ENCODE measurements at places on chromosomes 6 and 20. TPM values are rescaled to one million over a fixed set of nuclear protein-coding genes. Genes with fewer than 3 reads are reported as not detected.

Gene ARFRP1
- 51.6 TPM for total RNA-seq

- H3K4me1 ChIP-seq: peaks cover 12% of the 10 kb centered on the region
- no peak overlapping the region for H3K27ac ChIP-seq
Measured at GRCh38 chr6:107646176-107646575, 156.3 kb downstream of the SOBP start.

DNA sequence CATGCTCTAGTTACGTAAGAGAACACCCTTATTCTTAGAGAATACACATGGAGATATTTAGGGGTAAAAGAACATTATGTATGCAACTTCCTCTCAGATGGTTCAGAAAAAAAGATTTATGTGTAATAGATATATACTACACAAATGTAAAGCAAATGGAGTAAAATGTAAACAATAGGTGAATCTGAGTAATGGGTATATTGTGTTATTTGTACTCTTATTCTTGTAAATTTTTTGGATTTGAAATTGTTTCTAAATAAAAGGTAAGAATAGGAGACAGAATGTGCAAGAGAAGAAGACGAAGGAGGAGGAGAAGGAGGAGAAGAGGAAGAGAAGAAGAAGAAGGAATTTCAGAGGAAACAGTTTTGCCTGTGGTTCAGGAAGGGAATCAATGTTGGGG is 22.5 kb upstream of the LCA5 start:
- no peak for DNase-seq
- H3K36me3 ChIP-seq: no peaks in the 10 kb centered on the region
- no peaks in the 10 kb centered on the region for H3K4me1 ChIP-seq
- no peaks in the 10 kb centered on the region for H3K27me3 ChIP-seq
- no peak overlapping the region for H3K27ac ChIP-seq

- H3K27me3 ChIP-seq: no peaks in the 10 kb centered on the region
- peaks cover 6% of the 10 kb centered on the region for H3K4me1 ChIP-seq
- no peak for DNase-seq
- no peak overlapping the region for H3K27ac ChIP-seq
- H3K36me3 ChIP-seq: no peaks in the 10 kb centered on the region
Measured at GRCh38 chr6:85392379-85392778, 57.5 kb upstream of the NT5E start.

GRCh38 chr6:28603891-28604290 is 78.2 kb downstream of the GPX5 start:
- H3K27me3 ChIP-seq: no peaks in the 10 kb centered on the region
- no peak overlapping the region for H3K27ac ChIP-seq
- no peak overlapping the region for H3K4me3 ChIP-seq
- DNase-seq: no peak
- no peaks in the 10 kb centered on the region for H3K36me3 ChIP-seq
- H3K4me1 ChIP-seq: no peaks in the 10 kb centered on the region

Gene EPPIN
- not detected for total RNA-seq

Gene MAPK13
- 8.2 TPM for total RNA-seq

- H3K36me3 ChIP-seq: no peaks in the 10 kb centered on the region
- no peak overlapping the region for H3K4me3 ChIP-seq
- H3K27ac ChIP-seq: no peak overlapping the region
- H3K4me1 ChIP-seq: no peaks in the 10 kb centered on the region
- no peak for DNase-seq
Measured at GRCh38 chr6:56913285-56914074, 41.4 kb upstream of the BEND6 start.

Gene LHFPL5
- not detected for total RNA-seq

Gene CDSN
- not detected for total RNA-seq

Gene MUCL3
- not detected for total RNA-seq

DNA sequence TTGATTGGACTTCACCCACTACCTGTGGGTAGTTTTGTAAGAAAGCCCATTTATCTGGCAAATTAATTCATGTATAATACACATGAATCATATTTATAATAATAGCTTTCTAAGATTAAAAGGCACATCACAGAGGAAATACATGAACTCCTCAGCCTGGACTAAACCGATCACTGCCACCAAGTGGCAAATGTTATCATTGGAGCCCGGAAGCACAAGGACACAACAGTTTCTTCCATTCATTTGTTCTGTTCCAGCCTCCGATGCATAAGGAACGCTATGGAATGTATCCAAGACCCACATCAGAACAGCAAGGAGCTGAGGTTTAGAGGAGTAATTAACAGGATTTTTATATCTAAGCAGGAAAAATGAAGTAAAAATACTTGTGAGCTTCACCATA is 13.9 kb upstream of the IPCEF1 start:
- DNase-seq: peak; percentile 59
- H3K4me3 ChIP-seq: no peak overlapping the region
- no peak overlapping the region for H3K27ac ChIP-seq

Gene CUTA
- 133 TPM for total RNA-seq

- H3K4me1 ChIP-seq: peaks cover 10% of the 10 kb centered on the region
- H3K27me3 ChIP-seq: no peaks in the 10 kb centered on the region
- peak overlapping the region; percentile 38 for H3K27ac ChIP-seq
- H3K4me3 ChIP-seq: peak overlapping the region; percentile 66
Measured at GRCh38 chr6:138162111-138162954, 594 bp downstream of the ARFGEF3 start.

DNA sequence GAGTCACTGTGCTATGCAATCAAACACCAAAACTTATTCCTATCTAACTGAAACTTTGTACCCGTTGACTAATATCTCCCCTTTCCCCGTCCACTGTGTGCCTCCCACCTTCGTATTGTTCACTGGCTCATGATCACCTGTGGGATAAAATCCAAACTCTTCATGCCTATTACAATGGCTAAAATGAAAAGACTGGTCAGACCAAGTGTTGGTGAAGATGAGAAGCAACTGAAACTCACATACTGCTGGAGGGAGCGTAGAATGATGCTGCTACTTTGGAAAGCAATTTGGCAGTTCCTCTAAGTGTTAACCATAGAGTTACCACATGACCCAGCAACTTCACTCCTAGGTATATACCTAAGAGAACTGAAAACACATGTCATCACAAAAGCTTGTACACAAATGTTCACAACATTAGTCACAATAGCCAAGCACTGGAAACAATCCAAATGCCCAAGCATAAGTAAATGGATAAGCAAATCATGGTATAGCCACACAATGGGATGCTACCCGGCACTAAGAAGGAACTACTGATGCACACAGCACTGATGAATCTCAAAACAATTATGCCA is 13.1 kb downstream of the RPS10 start:
- peaks cover 12% of the 10 kb centered on the region for H3K36me3 ChIP-seq
- no peak for DNase-seq
- H3K27ac ChIP-seq: no peak overlapping the region
- no peak overlapping the region for H3K4me3 ChIP-seq

Gene HLA-DRB1
- total RNA-seq: not detected

GRCh38 chr6:110270165-110270564 is 88.0 kb downstream of the METTL24 start:
- no peaks in the 10 kb centered on the region for H3K36me3 ChIP-seq
- no peak for DNase-seq
- no peak overlapping the region for H3K27ac ChIP-seq
- no peak overlapping the region for H3K4me3 ChIP-seq

DNA sequence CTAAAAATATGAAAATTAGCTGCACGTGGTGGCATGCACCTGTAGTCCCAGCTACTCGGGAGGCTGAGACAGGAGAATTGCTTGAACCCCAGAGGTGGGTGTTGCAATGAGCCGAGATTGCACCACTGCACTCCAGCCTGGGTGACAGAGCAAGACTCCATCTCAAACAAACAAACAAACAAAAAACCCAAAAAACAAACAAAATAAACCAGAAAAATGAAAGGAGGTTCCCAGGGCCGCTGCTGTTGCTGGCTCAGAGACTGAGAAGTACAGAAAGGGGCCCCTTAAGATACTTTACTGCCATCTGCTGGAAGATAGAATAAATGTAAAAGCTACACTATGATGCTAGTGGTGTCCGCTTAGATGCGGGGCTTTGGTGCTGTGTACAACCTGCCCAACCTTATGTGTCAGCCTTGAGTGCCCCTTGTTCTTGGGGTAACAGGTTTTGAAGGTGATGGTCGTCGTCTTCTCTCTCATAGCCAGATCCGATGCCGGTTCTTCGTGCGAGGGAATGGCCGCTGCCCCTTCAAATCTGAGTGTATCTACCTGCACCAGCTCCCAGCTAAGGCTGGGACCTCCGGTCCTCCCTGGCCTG is 2.8 kb upstream of the FANCE start:
- no peak overlapping the region for H3K4me3 ChIP-seq
- H3K27ac ChIP-seq: no peak overlapping the region
- peaks cover 2% of the 10 kb centered on the region for H3K27me3 ChIP-seq
- peak; percentile 62 for DNase-seq
- no peaks in the 10 kb centered on the region for H3K36me3 ChIP-seq

Gene ESF1
- 15.2 TPM for total RNA-seq

Gene TCP11
- total RNA-seq: not detected

DNA sequence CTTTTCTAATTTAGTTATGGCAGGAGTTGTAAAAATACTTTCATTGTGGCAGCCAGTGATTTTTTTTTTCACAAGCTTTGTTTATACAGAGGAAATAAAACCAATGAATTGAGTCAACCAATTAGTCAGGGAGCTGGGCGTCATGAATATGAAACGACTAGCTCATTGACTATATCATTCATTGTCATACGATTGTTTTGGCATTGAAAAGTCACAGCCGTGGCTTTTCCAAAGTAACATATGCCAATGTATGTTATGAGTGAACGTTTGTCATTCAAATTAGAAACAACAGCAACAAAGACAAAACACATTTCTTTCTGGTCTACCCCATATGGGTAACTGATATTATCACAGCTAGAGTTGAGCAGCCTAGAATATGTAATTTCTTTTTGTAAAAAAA is 810.6 kb downstream of the EPHA7 start:
- no peak overlapping the region for H3K4me3 ChIP-seq
- H3K36me3 ChIP-seq: no peaks in the 10 kb centered on the region
- no peaks in the 10 kb centered on the region for H3K4me1 ChIP-seq
- no peak for DNase-seq
- no peaks in the 10 kb centered on the region for H3K27me3 ChIP-seq
- no peak overlapping the region for H3K27ac ChIP-seq

DNA sequence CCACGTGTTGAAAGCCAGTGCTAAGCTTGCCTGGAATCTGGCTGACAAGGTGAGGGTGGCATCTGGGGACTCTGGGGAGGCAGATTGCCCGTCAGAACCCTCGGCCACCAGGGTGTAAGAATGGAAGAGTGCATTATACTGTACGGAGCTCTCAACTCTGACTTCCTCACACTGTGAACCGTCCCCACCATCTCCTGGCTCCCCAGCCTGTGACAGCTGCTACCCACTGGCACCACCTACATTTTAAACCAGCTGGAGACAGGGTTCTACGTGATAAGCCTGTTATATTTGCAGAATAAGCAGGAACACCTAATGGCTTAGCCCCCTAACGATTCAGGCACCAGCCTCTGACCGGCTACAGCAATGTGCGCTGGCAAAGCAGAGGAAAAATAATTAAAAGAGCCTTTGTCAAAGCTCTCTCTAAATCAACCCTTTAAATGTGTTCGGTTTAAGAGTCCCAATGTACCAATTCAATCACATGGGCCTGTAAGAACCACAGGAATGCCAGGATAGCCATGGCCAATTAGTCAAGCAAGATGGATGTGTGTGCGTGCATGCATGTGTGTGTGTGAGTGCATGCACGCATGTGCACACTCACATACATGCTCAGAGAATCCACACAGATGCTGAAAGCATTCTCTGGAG is 89.1 kb upstream of the TAB2 start:
- H3K36me3 ChIP-seq: no peaks in the 10 kb centered on the region
- no peak overlapping the region for H3K4me3 ChIP-seq
- no peak overlapping the region for H3K27ac ChIP-seq

- H3K27me3 ChIP-seq: no peaks in the 10 kb centered on the region
- no peak for DNase-seq
- peak overlapping the region; percentile 48 for H3K27ac ChIP-seq
- peak overlapping the region; percentile 7 for H3K4me3 ChIP-seq
- peaks cover 25% of the 10 kb centered on the region for H3K4me1 ChIP-seq
Measured at GRCh38 chr6:43171707-43172103, 636 bp downstream of the SRF start.

Gene SLC32A1
- not detected for total RNA-seq

Gene SH3BGRL2
- 10.7 TPM for total RNA-seq

DNA sequence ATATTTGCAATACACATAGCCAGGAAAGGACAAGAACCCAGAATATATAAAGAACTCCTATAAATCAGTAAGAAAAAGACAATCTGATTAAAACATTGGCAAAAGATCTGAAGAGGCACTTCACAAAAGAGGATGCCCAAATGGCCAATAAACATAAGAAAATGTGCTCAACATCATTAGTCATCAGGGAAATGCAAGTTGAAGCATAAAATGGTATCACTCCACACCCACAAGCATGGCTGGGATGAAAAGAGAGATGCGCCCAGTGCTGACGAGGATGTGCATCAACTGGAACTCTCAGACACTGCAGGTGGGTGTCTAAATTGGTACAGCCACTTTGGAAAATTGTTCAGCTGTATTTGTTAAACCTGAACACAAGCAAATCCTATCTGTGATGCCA is 42.4 kb upstream of the MLN start:
- H3K4me3 ChIP-seq: no peak overlapping the region
- no peak overlapping the region for H3K27ac ChIP-seq
- H3K36me3 ChIP-seq: no peaks in the 10 kb centered on the region

Gene UCKL1
- total RNA-seq: 51.1 TPM

Gene GLP1R
- total RNA-seq: not detected

DNA sequence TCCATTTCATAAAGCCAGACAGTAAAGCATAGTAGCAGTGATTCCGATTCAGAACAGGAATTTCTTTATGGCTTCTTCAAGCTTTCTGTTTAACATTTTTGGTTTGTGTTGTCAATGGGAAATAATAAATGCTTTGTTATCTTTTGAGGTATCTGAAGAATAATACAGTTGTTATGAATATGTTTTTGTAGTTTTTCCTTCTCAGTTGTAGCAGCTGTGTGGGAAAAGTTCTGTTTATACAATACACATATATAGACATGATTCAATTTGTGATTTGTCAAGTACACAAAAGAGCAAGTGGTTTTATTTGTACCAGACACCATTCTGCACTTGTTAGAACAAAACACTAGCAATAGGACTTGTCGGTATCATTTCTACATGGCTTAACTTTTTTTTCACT is 96.6 kb downstream of the CDYL start:
- H3K27me3 ChIP-seq: no peaks in the 10 kb centered on the region
- H3K4me3 ChIP-seq: no peak overlapping the region
- H3K27ac ChIP-seq: no peak overlapping the region
- H3K4me1 ChIP-seq: peaks cover 19% of the 10 kb centered on the region
- DNase-seq: peak; percentile 84

Gene PPP1R16B
- 68.1 TPM for total RNA-seq

- H3K27me3 ChIP-seq: no peaks in the 10 kb centered on the region
- no peak overlapping the region for H3K4me3 ChIP-seq
- no peaks in the 10 kb centered on the region for H3K36me3 ChIP-seq
- no peak overlapping the region for H3K27ac ChIP-seq
- no peak for DNase-seq
- H3K4me1 ChIP-seq: no peaks in the 10 kb centered on the region
Measured at GRCh38 chr6:145530454-145530853, 204.9 kb downstream of the EPM2A start.

DNA sequence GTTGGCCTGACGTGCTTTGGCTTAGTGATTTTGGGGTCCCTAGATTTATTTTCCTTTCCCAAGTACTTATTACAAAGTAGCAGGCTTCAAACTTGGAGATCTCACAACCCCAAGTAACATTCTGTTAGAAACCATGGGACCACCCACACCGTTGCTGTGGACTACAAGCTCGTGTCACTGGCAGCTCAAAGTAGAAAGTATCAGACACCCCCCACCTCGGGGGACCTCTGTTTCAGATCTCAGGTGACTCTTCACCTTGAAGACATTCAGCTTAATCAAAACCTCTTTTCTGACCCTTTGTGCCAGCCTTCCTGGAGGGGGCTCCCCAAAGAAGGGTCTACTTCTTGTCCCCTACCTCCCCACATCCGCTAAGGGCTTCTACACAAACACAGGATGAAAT is 15.7 kb upstream of the MYT1 start:
- DNase-seq: no peak
- no peak overlapping the region for H3K4me3 ChIP-seq
- no peaks in the 10 kb centered on the region for H3K4me1 ChIP-seq
- no peak overlapping the region for H3K27ac ChIP-seq

Gene PHACTR3
- total RNA-seq: not detected
